ENCODE measurements at places on chromosomes 6 and 20.
A peak's percentile ranks its signal among the peaks of the same experiment; 100 is the strongest.

- no peak for DNase-seq
These were observed 1.9 kb downstream of the DHX16 start for GRCh38 chr6:30670760-30671527.

GRCh38 chr20:62993856-62994494 lies 12.8 kb downstream of the BHLHE23 start:
- DNase-seq, result no peak

- peak; percentile 11 for DNase-seq
These were observed 135.3 kb upstream of the DEFB112 start for GRCh38 chr6:50185006-50185405.

DNA sequence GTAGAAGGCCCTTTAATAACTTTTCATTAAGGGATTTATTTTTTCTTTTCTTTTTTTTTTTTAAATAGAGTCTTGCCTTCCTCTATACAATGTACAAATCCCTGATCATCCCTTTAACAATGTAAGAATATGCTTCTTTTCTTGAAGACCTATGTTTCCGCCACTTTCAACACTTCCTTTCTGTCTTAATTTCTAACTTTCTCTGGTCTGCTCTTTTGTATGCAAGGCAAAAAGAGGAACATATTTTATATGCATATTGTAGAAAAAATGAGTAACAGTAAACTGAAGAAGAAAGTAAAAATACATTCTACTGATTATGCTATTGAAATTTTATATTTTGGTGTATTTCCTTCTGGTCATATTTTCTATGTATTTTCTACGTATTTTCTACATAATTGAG lies 484.7 kb downstream of the TFAP2B start:
- no peak for DNase-seq

- DNase-seq, result no peak
These were observed 415.9 kb upstream of the SULF2 start for GRCh38 chr20:48201188-48201587.

- no peak for DNase-seq
These were observed 15.2 kb upstream of the GDAP1L1 start for GRCh38 chr20:44231713-44232468.

GRCh38 chr6:1930356-1930755 lies 315.0 kb downstream of the GMDS start:
- no peak for DNase-seq

Data from Ammon's horn (tissue), 1 donor.